ENCODE measurements at places on chromosomes 4 and X. TPM values are rescaled to one million over a fixed set of nuclear protein-coding genes. Genes with fewer than 3 reads are reported as not detected.

The HPSE gene
- total RNA-seq: 1.5 TPM

The GPRIN3 gene
- total RNA-seq: 4.0 TPM

The RENBP gene
- 0.09 TPM for total RNA-seq

The FGFR3 gene
- 1.2 TPM for total RNA-seq

All from A549 treated with GW870086 at 1 μM for 4 hours (cell line).